ENCODE measurements at places on chromosomes 5 and 9.

GRCh38 chr5:135328128-135328687 lies 70.8 kb downstream of the MACROH2A1 start:
- DNase-seq = no peak

DNA sequence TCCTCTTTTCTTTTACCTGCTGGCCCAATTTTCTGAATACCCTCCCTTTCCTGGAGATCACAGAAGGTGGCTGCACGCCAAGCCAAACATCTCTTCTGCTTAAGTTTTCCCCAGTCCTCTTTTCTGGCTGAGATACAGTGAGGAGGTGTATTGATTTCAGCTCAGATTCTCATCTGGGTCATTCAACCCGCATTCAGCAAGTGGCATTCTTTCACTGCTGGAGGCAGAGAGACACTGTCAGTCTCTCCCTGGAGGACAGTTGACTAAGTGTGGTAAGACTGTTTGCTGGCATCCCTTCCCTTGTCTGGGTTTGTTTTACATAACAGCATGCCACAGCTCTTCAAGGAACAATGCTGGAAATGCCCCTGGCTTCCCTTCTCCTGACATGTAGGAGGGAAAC lies 60.5 kb downstream of the GABRG2 start:
- DNase-seq = no peak

GRCh38 chr9:131835151-131835910 lies 95.5 kb upstream of the RAPGEF1 start:
- no peak for DNase-seq

DNA sequence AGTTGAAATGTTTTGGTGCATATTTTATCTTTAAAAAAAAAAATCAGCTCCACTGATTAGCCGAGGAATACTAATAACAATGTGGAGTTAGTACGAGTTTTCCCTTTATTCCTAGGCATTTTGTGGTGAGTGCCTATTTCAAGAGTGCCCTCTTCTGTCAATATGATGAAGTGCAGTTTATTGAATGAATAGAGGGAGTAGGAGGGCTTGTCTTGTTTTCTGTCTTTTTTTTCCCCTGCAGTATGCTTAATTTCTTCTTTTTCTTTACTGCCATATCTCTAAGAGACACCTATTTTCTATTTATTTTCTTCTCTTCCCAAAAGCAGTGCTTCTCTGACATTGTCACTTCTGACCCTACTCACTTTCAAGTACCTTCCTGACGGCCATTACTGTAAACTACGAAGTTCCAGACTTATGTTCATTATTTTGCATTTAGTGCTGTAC lies 169.6 kb upstream of the PITX1 start:
- no peak for DNase-seq

GRCh38 chr5:108238936-108239887 lies 142.7 kb downstream of the FBXL17 start:
- DNase-seq = no peak

GRCh38 chr5:103602438-103602837 lies 39.8 kb upstream of the NUDT12 start:
- no peak for DNase-seq

GRCh38 chr5:132497488-132497997 lies 7.0 kb upstream of the IRF1 start:
- DNase-seq = peak; percentile 95

- peak; percentile 48 for DNase-seq
These were observed 25.6 kb downstream of the CEP78 start for GRCh38 chr9:78261403-78262001.

- peak; percentile 61 for DNase-seq
These were observed 563 bp downstream of the SNAPC4 start for GRCh38 chr9:136399176-136400037.

DNA sequence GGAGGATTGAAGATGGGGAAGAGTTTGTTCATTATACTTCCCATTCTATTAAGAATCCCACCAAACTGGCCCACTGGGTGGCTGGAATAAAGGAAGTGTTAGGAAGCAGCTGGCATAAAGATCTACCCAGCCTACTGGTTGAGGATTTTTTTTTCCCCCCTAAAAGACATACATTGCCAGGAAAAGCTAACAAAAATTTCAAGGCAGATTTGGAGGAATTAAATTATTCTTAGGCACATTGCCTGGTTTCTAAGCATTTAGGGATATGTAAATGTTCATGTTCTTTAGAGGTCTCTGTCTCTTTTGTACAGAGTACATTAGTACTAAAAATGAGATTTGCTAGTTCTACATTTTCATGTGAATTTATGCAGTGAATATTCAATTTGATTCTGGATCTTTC lies 8.3 kb downstream of the PIK3R1 start:
- DNase-seq = no peak

DNA sequence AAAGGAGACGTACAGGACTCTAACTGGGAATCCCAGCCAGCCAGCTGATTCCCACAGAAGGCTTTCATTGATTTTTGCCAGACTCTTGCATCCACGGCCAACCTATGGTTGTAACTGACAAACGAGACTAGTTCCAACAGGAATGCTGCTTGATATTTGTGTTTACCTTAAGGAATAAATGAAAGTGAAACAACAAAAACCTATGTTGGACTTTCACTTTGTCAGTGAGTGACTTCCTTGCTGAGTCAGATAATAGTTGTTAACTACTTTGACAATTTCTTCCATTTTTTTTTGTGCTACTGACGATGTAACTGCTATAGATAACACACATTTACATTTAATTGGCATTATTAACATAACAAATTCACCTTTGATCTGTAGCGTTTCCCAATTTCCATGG lies 63.4 kb upstream of the LRRTM2 start:
- no peak for DNase-seq

- DNase-seq = peak; percentile 38
These were observed 20.4 kb upstream of the ZNF354B start for GRCh38 chr5:178839319-178839704.

DNA sequence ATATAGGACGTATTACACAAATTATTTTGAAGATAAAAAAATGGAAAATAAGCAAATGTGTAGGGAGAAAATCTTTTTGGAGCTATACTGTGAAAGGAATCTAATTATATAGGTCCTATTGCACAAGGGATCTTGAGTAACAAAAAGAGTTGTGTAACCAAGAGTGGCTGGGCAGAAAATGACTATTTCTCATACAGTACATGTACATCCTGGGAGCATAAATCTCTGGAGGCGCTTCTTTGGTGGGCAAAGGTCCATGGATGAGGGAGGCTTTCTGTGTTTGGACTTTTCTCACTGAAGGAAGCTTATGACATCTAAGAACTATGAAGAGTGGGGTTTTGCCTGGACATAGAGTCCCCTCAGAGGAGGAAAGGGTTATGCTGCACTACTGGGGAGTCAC lies 29.8 kb downstream of the ANKS6 start:
- no peak for DNase-seq

DNA sequence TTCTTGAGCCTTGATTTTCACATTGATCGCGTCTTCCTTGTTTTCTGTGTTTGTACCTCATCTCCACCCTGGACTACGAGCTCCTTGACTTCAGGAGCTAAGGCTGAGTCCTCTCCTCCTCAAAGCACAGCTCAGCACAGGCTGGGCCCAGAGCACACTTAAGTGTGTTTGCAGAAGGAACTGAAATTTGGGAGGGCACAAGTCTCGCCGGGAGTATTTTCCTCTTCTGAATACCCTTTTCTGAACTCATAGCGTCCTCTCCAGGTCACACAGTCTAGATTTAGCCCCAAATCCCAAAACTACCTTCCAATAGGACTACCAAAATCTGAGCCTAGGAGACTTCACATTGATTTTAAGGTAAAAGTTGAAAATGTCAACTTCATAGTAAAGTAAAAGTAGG lies 41.6 kb downstream of the TSTD2 start:
- no peak for DNase-seq

DNA sequence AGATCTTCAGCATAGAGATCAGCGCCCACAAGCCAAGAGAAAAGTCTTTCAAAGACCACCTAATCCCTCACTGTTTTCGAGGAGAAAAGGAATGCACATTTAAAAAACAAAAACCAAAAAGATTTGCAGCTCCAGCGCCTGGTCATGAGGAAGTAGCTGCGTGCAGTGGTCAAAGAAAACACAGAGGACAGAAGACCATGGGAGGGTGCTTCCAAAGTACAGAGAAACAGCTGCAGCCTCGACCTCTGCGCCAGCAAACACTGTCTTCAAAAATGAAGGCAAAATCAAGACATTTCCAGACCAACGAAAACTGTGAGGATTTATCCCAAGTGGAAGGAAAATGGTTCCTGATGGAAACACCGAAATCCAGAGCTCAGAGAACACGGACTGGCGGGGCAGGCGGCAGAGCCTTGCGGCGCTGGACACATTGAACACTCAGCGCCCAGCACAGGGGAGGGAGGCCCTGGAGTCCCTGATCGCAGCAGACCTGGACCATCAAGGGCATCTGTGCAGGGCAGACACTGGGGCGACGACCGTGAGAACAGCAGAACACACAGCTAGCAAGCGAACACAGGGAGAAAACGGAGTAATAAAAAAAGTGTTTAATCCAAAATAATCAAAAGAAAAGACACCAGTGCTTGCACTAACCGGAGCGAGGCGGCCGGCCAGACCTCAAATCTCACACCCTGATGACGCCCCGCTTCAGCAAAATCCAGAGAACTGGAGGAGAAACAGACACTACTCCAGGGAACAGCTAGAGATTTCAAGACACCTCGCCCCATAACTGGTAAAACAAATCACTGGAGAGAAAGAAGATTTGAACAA lies 12.6 kb upstream of the SLC12A7 start:
- DNase-seq = no peak

DNA sequence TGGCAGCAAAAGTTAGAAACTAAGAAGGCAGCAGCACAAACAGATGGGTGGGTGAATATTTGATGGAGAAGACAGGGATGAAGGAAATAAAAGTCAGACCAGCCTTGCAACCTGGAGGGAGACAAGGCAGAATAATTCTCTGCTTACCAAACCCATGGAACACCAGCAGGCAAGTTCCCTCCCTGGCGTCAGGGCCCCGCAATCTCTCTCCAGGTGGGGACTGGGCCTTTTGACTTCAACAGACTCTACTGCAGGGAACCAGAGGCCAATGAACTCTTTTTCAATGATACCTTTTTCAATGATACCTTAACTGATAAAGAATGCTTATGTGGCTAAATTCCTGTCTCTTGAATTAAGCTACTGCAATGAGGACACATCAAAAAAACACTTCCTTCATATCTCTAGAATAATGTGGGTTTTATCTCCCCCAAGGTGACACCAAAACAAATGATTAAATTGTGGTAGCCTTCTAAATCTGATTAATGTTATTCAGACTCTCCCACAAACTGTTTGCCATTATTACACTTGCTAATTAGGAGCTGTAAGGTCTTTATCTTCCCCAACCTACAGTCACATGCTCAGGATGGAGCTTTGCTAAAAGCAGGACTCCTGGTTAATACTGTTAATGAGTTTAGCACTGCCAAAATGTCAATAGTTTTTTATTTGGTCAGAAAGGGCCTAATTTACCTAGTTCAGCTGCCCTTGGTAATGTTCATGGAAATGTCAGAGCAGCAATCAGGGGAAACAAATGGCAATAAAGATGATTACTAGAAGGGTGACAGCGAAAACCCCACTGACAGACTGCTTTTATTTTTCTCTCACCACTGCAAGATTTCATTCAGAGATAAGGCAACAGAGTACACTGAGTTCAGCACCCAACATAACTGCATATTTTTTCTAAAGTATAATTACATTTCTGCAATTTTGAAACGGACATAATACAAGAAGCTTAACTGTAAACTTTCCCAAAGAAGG lies 165.5 kb downstream of the TSSK1B start:
- no peak for DNase-seq

DNA sequence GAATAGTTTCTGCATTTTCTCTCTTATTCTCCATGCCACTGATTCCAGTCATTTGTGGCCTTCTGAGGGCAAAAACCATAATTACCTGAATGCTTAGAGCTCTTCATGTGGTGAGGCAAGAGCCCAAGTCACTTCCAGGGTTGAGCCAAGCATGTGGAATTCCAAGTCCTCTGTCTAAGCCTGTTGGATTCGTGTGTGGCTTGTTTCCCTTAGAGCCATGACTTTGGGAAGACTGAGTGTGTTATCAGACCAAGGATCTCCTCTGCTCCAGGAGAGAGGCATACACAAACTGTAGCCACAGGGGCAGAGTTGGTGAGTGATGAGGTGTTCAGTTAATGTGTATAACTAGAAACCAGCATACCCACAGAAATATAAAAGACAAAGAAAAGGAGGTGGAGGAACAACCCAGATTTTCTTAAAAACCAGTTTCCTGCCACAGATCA lies 27.1 kb downstream of the SLC22A5 start:
- DNase-seq = no peak

DNA sequence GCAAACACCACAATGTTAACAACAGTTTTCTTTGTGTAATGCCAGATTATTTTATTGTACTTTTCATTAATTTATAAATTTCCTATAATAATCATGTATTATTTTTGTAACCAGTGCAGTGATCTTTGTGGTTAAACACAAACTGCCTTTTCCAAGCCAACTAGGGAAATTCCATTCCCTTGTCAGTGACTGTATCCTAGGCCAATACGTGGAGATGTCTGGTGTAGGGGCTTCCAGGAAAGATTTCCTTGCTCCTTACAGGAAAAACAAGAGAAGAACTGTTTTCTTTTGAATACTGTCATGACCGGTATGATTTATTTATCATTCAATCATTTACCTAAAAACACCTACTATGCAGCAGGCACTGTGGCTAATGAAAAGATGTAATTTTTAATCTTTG lies 31.4 kb downstream of the FANCC start:
- no peak for DNase-seq

DNA sequence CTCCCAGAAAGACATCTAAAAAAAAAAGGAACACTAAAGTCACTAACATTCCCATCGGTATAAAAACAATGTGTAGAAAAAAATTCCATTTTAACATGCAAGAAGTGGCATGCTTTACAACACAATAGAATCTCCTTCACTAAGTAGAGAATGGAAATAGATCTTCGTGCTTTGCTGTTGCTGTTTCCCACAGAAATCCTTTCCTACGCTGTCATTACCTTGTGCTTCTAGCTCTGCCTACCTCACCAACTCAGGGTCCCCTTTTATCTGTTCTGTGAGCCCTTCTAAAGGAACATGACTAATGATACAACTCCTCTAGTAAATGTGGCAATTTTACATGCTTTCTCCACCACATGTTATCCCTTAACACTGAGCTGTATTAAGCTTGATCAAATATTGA lies 202.9 kb downstream of the MCTP1 start:
- no peak for DNase-seq

DNA sequence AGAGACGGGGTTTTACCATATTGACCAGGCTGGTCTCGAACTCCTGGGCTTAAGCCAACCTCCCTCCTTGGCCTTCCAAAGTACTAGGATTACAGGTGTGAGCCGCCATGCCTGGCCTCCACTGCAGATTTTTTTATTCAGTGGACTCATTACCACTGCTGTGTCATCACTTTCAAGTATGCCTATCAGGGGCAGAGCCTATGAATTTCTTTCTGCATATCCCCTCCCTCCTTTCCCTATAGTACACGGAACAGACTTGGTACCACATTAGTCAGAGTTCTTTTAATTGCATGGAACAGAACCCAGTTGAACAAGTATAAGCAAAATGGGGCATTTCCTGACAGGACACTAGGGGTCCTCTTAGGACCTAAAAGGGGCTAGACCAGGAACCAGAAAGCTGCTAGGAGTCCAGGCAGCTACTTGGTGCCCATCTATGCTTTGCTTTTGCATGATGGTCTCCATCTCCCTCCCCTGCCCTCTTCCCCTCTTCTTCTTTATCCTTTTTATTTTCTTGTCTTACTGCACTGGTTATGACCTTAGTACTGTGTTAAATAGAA lies 5.8 kb downstream of the BSPRY start:
- DNase-seq = no peak

- DNase-seq = peak; percentile 58
These were observed 6.9 kb downstream of the FGD3 start for GRCh38 chr9:92954049-92954861.

All from RWPE1 (cell line).